ENCODE measurements at places on chromosomes 7 and 10.

GRCh38 chr10:131556897-131557495, 245.5 kb upstream of the TCERG1L start:
- DNase-seq: no peak

GRCh38 chr7:28237363-28237762, 56.8 kb upstream of the JAZF1 start:
- no peak for DNase-seq

GRCh38 chr7:30276203-30276900, 8.0 kb upstream of the ZNRF2 start:
- peak; percentile 12 for DNase-seq

DNA sequence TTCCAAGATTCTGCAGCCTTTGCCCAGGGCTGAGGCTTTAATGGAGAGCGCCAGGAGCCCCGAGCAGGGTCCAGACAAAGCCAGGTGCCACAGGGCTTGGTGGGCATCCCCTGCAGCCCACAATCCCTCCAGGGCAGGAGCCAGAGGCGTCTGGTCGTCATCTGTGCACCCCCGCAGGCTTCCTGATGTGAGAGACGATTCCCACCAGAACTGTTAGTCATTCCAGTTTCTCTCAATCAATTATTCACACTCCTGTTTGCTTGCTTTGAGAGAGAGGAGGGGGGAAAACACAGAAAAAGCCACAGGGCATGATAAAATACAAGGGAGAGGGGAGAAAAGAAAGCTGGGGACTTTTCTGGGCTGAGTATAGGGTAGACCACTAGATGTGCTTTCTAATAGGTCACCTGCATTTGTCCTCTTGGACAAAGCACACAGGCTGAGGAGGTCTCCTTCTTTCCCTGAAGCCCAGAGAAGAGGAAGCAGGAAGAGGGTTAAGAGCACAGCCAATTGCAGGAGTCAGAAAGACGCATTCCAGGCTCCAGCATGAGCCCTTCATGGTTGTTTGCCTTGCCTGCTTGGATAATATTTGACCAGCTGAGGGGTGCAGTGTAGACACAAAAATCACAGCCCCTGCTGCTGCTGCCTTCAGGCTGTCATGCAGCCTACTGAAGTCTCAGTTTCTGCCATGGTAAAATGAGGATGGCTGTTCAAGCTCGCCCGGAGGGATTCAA, 194.4 kb downstream of the PLXNA4 start:
- DNase-seq: no peak

GRCh38 chr10:1869861-1870260, 132.5 kb upstream of the ADARB2 start:
- DNase-seq: no peak

GRCh38 chr10:106780632-106781031, 383.9 kb downstream of the SORCS1 start:
- no peak for DNase-seq

- DNase-seq: no peak
Observed at GRCh38 chr7:70700941-70701425, 431.0 kb upstream of the GALNT17 start.

- DNase-seq: no peak
Observed at GRCh38 chr10:114856544-114857287, 35.1 kb downstream of the FHIP2A start.

- DNase-seq: no peak
Observed at GRCh38 chr7:30371321-30371720, 86.9 kb downstream of the ZNRF2 start.

- DNase-seq: no peak
Observed at GRCh38 chr10:98294270-98294627, 26.3 kb upstream of the LOXL4 start.

DNA sequence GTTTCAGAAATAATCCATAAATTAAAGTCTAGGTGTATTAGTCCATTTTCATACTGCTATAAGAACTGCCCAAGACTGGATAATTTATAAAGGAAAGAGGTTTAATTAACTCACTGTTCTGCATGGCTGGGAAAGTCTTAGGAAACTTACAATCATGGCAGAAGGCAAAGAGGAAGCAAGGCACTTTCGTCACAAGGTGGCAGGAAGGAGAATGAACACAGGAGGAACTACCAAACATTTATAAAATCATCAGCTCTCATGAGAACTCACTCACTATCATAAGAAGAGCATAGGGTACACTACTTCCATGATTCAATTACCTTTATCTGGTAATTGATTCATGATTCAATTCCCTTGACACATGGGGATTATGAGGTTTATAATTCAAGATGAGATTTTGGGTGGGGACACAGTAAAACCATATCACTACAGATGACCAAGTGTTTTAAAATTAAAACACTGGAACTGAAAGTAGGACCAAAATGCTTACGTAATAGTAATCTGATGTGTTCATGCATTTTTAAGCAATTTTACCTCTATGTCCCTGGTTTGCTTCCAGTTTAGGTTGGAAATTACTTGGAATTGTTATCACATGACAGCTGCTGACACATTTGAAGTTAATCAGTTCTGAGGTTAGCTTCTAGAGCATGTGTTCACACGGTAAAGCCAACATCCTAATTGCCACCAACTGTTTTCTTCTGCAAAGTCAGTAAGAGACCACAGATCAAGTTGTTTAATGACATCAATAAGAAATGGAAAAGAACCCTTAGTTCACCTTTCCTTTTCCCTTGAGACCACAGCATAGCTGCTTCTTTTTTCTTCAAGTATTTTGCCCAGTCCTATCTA, 48.4 kb upstream of the SEMA3C start:
- DNase-seq: no peak

- DNase-seq: no peak
Observed at GRCh38 chr10:122188706-122189105, 82.4 kb upstream of the BTBD16 start.

DNA sequence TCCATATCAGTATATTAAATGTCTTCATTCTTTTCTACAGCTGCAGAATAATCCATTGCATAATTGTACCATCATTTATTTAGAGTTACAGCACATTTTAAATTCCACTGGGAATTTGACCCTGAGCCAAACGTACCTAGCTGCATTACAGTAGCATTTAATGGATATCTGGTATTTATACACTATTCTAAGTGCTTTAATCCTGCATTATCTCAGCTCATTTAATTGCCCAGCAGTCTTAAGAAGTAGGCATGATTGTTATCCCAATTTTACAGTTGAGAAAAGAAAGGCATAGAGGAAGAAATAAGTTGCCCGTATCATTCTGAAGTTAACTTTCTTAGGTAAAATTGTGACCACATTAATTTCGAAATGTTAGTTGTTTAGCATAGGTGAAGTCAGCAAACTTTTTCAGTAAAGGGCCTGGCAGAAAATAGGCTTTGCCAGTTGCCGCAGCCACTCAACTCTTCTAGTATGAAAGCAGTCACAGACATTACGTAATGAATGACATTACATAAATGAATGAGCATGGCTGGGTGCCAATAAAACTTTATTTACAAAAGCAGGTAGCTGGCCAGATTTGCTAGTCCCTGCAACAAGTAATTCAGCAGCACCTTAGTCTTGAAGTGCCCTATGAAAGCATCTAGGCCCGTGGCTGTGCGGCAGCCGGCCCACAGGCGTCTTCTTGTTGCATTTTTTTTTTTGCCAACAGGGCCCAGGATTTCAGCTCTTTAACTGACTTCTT, 30.0 kb downstream of the GUSB start:
- no peak for DNase-seq

DNA sequence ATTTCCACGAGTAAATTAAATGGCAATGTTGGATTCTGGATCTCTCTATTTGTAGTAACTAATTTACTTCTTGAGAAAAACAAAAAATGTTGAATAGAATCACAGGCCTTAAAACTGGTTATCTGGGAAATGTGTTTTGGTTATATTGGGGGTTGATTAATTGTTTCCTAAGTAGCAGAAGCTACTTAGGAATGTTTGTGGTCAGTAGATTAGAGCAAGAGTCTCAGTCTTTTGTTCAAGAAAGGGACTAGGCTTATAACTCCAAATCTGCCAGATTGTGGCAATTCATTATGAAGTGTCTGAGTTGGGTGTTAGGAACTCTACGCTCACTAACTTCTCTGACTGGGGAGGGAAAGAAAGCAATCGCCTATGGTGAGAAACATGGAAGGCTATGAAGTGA, 244.3 kb upstream of the PHYHIPL start:
- DNase-seq: no peak

DNA sequence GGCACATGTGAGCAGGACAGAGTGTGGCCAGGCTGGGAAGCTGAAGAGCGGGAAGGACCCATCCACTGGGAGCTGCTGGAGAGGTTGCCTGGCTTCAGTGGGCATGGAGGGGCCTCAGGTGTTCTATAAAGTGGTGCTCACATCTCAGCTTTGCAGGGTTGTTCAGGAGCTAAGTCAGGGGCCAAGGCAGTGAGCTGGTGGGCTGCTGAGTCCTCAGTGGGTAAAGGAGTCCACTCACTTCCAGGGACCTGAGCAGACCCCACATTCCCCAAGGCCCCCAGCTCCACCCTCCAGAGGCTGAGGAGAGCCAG, 28.8 kb upstream of the C10orf53 start:
- no peak for DNase-seq

DNA sequence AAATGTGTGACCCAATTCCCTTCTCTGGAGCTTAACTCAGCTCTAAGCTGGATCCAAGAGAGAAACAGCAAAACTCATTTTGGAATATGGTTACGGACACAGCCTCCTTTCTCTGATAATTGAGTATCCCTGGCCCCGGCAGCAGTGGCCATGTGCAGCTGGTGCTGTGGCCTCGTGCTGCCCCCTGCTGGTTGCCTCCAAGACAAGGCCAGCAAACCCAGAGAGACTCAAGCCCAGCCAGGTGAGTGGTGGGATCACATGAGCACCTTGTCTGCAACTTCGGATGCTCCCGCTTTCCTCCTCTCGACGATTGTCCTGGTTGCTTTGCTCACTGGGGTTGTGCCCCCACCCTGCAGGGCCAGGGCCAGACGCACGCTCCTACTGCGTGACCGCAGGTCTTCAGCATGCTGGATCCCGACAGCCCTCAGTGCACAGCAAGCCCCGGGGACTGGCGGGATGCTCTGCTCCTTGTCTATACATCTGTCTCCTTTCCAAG, 19.4 kb downstream of the SFTPD start:
- DNase-seq: no peak

- no peak for DNase-seq
Observed at GRCh38 chr10:15754937-15755336, 35.2 kb upstream of the ITGA8 start.

GRCh38 chr10:71660313-71660712, 59.3 kb downstream of the C10orf105 start:
- DNase-seq: no peak
